T-helper 9 cell (primary cell): ENCODE measurements at places on chromosomes 11 and 22.

- no peak for DNase-seq
These were observed 92.8 kb downstream of the BRD1 start for GRCh38 chr22:49734882-49735281.

DNA sequence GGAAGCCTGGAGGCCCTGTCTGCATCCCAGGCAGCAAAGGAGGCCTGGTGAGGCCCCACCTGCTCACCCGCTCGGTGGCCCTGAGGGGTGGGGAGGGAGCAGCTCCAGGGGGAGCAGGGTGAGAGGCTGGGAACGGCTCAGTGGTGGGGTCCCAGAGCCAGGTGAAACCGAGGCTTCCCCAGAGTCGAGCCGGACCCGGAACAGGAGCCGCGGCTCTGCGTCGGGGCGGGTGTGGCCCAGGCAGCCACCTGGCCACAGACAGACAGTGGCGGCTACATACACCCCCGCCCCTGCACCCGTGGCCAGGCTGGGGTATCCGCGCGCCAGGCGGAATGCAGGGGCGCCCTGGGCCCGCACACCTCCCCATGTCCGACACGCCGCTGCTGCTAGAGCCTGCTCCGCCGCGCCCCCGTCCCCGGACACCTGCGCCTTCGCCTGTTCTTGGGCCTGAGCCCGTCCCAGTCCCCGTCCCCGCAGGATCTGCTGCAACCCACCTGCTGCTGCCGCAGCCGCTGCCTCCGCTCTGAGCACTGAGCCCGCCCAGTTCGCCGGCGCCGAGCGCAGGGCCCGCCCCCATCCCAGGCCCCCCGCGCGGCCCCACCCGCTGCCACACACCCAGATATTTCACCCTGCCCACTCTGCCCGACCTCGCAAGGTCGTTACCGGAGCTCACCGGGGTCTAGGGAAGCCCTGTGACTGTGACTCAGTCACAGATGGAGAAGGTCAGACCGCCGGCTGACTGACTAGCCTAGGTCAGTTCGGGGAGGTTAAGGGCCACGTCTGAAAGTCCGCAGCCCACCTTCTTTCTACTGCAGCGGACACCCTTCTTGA lies at the start of gene SLC7A4:
TSS of gene SLC7A4 (minus strand) at position 525 of the 831 bp plus-strand sequence. CDS start 749 bp downstream, outside the sequence.
- no peak for DNase-seq

- no peak for DNase-seq
These were observed 100.6 kb downstream of the CSNK2A3 start for GRCh38 chr11:11252403-11252802.

DNA sequence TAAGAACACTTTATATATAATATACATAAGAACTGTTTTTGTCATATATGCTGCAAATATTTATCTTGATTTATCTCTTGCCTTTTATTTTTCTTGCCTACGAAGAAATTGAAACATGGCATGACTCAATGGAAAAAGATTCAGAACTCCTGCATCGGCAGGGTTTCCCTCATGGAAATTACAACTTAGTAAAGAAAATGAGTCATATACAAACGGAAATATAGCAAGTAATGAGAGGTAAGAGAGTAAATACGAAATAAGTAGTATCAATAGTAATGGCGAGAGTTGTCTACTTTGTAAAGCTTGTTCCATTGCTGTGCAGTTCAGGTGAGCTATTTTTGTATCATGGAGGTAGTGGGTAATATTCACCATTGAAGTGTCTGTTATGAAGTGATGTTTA lies 350.4 kb downstream of the DDX10 start:
- no peak for DNase-seq

GRCh38 chr11:36142879-36143278 lies 146.3 kb downstream of the COMMD9 start:
- DNase-seq, result no peak

- DNase-seq, result no peak
These were observed 987.3 kb downstream of the BRD1 start for GRCh38 chr22:48840112-48840949.

DNA sequence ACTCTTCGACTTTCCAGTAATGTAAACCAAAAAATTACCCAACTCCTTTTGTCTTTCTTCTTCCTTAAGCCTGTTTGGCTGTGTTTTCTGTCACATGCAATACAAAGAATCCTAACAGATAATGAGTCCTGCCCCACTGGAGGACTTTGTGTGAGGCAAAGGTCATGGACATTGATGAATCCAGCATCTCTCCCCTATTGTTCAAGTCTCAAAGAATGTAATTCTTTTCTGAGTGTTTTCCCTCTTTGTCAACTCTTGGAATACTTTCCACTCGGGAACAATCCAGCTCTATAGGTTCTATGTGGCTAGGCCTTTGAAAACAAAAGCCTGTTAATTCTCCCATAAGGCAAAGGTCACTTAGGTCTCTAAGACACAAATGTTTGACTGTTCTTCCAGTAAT lies 100.7 kb downstream of the FAR1 start:
- no peak for DNase-seq

- DNase-seq, result no peak
These were observed 30.1 kb downstream of the SMCO4 start for GRCh38 chr11:93512949-93513667.

DNA sequence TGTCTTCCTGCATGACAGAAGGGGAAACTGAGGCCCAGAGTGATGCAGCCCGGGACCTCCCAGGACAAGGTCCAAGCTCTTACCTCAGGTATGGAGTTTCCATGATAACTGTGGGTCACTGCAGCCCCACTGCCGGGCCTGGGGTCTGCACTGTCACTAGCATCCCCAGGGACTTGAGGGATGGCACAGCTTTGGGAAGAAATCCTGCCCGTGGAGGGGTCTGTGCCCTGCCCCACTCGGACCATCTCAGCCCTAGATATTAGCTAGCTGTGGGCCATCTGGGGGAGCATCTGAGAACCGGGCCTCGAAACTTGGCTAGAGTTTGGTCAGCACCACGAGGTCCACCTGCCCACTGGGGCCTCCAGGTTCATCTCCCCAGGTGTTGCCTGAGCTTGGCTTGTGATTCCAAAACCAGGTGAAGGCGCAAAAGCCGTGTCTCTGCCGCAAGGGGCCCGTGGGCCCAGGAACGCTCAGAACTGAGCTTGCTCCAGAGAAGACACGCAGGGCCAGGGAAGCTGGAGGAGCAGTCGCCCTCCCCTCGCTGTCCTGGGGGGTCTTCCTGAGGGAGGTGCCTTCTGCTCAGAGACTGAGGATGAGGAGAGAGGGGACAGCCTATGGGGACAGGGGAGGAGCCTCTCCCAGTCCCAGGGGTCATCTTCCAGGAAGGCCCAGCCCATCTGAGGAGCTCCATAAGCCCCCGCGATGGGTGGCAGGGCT lies 4.8 kb downstream of the LINC01488 start:
- DNase-seq, result no peak

DNA sequence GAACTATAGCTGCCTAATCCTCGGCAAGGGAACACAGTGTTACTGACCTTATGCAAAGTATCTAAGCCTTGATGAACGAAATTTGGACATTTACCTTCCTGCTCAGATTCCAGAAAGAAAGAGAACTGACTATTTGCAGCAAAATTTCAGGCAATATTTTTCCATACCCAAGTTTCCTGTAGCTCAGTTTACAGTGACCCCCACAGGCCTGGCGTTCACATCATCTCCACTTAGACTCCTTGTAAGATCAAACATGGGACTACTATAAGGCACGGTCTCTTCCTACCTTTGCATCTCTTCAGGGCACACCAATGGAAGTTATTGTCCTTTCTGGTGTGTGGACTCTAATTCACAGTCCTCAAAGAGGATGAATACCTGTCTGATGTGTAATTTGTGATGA lies 21.1 kb downstream of the MS4A6A start:
- no peak for DNase-seq

DNA sequence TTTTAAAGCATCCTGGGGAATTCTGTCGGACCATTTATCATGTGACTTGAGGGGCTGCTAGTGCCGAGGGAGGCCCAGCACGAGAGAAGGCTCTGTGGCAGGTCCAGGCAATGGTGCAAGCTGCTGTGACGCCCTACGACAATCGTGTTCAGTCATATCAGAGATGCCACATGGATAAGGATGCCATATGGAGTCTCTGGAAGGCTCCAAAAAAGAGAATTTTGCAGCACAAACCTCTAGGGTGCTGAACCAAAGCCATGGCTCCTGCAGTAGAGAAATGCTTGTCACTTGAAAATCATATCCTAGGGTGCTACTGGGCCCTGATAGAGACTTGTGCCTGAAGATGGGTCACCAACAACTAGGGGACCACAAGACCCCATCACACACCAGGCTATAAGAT lies 6.7 kb upstream of the CD6 start:
- no peak for DNase-seq

GRCh38 chr11:76653674-76654284 lies 16.8 kb downstream of the LRRC32 start:
- no peak for DNase-seq

- DNase-seq, result no peak
These were observed 1.8 kb downstream of the ADM2 start for GRCh38 chr22:50483106-50483505.

GRCh38 chr11:86559311-86559945 lies 113.0 kb downstream of the ME3 start:
- DNase-seq, result no peak

GRCh38 chr11:4480577-4481239 lies 1.7 kb upstream of the OR52K1 start:
- DNase-seq, result no peak

DNA sequence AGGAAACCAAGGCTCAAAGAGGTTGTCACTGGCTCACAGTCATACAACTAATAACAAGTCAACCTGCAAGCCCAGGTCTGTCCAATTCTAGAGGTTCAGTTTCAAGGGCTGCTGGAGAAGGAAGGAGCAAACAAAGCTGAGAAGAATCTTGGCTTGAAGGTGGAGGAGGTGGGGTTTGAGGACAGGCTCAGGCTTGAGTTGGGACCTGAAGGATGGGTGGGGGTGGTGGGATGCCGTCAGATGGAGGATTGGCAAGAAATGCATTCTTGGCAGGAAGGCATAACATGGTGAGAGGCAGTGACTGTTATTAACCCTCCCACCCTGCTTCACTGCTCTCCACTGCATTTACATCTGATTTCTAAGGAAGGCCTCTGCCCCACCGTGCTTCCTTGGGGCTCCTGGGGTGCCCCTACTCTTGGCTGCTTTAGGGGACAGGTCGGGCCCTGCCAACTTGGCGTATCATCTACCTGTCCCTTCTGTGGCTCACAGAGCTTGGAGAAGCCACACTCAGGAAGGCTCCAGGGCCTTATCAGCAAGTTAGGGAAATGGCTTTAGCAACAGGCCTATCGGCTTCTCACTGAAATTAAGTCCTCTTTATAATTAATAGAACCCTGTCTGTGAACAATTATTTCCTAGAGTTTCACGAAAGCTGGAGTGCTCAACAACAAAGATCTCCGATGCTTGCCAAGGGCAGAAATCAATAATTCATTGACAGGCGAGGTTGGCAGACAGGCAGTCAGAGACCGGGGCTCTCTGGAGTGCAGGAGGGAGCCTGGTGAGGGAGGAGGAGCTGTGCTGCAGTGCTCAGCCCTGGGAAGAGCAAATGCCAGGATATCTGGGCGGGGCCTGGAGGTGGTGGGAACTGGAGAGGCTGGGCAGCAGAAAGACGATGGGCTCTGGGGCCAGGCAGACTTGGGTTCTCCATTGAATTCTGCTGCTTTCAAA lies 84.9 kb upstream of the NARS2 start:
- no peak for DNase-seq

GRCh38 chr11:65279741-65280440 lies 18.1 kb downstream of the POLA2 start:
- DNase-seq, result no peak

DNA sequence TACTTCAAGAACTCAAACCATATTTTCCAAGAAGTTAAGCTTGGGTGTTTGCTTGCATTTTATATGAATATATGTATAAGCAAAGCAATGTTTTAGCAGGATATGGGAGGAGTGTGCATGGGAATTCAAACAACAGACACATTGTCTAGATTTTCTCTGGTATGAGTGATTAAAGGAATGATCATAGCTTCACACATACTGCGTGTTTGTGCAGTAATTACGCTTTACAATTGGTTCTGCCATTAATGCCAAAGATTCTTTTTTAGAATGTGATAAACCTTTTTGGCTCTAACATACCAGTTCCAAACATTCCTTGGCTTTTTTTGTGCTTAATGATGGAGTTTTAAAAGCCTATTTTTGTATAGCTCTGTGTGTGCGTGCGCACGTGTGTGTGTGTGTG lies 54.0 kb downstream of the CCDC34 start:
- no peak for DNase-seq

GRCh38 chr11:70568035-70568813 lies 169.9 kb downstream of the CTTN start:
- DNase-seq, result no peak

DNA sequence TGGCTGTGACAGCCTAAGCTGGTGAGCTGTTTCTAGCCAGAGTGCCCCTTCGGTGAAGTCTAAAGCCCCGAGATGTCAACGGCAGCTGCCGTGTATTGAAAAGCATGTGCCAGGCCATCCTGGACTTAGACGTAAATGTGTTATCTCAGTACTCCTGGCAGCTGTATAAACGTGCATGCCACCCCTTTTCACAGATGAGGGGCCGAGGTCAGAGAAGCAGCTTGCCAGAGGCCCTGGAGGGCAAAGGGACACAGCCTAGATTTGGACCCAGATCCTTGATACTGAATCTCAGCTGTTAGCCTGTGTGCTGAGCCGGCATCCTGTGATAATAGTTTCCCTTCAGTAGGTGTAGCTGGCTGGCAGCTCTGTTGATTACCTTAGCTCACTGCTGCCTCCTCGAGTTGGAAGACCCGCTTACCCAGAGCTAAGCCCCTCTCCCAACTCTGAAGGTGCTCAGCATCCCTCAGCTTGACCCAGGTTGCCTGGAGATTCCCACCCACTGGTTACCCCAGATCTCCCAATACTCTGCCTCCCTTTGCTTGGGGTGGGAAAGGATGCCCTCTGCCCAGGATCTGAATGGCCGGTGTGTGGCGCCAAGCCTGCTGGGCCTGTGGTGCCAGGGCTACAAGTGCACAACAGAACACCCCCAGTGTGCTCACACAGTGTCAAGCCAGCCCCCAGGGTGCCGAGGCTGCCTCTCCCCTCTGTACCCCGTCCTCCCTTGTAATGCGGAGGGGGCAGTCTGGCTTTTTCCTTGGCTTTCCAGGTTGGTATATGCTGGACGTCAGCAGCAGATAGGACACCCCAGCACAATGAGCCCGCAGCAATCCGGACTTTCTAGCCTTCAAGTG lies 59.8 kb upstream of the WNT7B start:
- no peak for DNase-seq

- DNase-seq, result no peak
These were observed 118.6 kb downstream of the ARHGAP42 start for GRCh38 chr11:100805506-100806199.

DNA sequence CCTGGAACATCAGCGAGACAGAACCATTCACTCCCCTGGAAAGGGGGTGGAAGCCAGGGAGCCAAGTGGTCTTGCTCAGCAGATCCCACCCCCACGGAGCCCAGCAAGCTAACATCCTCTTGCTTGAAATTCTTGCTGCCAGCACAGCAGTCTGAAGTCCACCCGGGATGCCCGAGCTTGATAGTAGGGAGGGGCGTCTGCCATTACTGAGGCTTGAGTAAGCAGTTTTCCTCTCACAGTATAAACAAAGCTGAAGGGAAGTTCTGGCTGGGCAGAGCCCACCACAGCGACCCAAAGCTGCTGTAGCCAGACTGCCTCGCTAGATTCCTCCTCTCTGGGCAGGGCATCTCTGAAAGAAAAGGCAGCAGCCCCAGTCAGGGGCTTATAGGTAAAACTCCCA lies 764.8 kb upstream of the LUZP2 start:
- DNase-seq, result no peak
